T-cell (primary cell): ENCODE measurements at places on chromosomes 2 and 18. TPM values are rescaled to one million over a fixed set of nuclear protein-coding genes. Genes with fewer than 3 reads are reported as not detected.

The TSPYL6 gene
- not detected for total RNA-seq

The TEKT4 gene
- not detected for total RNA-seq

The ABHD1 gene
- 1.4 TPM for total RNA-seq

DNA sequence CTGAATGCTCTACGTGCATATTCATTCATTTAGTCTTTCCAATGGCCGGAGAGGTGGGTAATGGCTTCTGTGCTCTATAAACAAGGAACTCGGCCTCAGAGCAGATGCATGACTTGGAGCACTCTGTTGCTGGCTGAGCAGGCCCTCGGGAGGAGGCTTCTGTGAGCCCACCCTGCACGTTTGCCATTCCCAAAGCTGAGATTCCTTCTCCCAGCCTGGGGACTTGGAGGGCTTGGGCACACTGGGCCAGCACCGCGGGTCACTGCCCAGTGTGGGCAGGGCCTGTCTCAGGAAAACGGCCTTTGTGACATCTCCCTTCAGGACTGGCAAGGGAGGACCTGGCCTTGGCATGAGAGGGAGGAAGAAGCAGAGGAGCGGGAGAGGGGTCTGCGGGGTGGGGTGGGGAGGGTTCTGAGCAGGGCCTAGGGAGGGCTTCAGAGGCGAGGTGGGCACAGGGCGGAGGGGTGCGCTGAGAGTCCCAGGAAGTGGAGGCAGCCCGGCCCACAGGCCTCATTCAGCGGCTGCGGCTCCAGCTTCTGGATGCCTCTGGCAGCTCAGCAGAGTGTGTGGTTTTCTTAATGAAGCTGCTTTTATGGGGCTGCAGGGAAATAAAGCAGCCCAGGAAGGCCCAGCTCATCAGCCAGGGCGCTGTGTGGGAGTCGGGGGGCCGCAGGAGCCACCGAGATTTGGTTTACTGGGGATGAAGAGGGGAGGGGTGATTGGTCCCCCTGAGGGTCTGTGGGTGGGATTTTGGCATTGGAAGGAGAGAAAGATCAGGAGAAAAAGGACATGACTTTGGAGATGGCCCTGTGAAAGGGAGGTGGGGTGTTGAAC, 51.7 kb upstream of the OTOF start:
- H3K4me3 ChIP-seq = no peak overlapping the region
- no peak for DNase-seq
- H3K27me3 ChIP-seq = peaks cover 12% of the 10 kb centered on the region

DNA sequence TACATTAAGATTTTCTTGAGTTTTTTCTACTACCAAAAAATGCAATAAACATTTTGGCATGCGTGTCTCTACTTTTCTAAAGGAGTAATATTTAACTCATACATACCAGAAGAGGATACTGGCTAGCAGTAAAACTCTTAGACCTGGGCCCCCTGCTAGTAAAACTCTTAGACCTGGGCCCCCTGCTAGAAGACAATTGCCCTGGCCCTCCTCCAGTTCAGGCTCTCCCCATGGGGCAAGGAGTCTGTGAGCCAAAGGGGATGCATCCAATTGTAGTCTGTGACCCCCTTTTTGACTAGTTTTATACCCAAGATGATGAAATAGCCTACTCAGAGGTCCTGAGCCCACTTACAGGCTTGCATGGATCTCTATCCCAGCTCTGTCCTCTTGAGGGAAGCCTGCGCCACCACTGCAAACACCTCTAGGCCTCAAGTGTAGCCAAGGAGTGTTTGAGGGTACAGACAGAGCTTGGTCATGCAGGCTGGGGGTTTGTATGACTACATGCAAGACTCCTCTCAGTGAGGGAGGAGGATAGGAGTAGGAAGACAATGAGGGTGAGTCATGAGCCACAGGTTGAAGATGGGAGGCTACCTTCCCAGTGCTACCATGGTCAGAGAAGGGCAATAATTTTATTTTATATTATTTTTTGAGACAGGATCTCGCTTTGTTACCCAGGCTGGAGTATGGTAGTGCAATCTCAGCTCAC, 45.2 kb upstream of the PGAP1 start:
- no peaks in the 10 kb centered on the region for H3K4me1 ChIP-seq
- no peak overlapping the region for H3K4me3 ChIP-seq
- DNase-seq = no peak

DNA sequence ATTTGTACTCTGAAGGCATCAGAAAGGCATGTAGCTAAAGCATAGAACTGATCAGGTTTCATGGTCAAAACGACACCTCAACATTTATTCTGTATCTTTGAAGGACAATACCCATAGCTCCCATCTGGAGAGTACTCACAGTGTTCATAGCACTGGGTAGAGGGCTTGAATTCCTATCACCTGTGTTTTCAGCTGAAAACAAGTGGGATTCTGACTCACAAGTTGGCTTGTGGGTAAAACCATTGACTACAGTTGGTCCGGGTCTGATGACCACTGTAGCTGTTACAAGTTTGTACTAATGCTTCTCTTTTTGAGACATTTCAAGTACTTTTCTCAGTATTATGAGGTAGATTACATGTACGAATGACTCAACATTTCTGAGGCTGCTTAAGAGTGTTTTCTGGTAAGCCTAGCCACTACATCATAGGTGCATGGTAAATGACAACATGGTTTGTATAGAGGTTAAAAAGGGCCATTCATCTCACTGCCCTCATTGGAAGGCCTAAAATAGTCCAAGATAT, 68.6 kb upstream of the PELI1 start:
- no peaks in the 10 kb centered on the region for H3K36me3 ChIP-seq
- no peak for DNase-seq
- no peak overlapping the region for H3K4me3 ChIP-seq
- peak overlapping the region; percentile 18 for H3K27ac ChIP-seq
- H3K4me1 ChIP-seq = peaks cover 23% of the 10 kb centered on the region
